ENCODE measurements at places on chromosomes 6 and 20.
A peak's percentile ranks its signal among the peaks of the same experiment; 100 is the strongest.

- no peak for DNase-seq
Observed at GRCh38 chr6:38234934-38235682, 404.6 kb downstream of the BTBD9 start.

DNA sequence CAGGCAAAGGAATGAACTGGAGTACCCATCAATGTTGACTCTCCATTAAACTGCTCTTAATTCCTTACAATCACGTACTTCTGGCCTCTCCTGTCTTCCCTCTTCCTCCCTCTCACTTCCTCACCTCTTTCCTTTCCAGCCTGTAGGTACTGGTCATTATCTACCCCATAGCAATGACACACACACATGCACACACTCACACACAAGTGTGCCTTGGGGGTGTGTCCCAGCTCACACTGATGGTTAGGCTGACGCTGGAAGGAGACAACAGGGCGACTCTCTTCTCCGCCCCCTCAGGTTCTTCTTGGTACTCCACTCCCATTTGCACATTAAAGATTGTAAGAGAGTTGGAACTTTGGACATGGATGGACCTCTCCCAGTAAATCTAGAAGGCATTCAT, 14.0 kb upstream of the SERPINB9 start:
- peak; percentile 20 for DNase-seq

DNA sequence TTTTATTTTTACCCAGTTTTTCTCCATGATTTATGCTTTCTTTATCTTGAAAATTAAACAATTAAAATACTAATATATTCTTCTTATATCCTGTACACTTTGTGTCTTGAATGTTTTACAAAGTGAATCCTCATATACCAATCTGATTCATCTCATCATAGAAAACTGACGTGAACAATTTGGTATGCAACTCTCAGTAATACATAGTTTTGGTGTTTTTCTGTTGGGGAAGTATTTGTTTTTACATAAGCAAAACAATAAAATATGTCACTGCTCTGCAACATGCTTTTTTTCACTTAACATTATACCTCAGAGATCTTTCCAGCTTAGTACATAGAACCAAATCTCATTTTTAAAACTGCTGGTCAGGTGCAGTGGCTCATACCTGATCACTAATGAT, 14.7 kb downstream of the DNAAF9 start:
- DNase-seq = no peak

GRCh38 chr20:61909028-61909427, 156.7 kb downstream of the TAF4 start:
- DNase-seq = no peak

DNA sequence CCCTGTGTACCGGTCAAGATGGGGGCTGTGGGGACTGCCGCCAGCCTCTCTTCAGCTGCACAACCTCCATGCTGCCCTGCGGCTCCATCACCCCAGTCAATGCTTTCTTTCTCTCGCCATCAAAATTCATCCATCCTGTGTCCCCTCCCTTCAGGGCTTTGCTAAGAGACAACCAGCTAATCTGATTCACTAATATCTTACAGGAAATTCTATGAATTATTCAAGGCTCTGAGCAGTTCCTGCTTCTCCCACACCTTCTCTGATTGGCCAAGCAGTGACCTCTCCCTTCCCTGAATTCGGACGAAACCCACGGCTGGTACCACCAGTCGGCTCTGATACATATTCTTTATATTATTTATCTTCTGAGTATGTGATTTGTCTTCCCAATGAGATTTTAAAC, 13.8 kb downstream of the ITPR3 start:
- DNase-seq = no peak

DNA sequence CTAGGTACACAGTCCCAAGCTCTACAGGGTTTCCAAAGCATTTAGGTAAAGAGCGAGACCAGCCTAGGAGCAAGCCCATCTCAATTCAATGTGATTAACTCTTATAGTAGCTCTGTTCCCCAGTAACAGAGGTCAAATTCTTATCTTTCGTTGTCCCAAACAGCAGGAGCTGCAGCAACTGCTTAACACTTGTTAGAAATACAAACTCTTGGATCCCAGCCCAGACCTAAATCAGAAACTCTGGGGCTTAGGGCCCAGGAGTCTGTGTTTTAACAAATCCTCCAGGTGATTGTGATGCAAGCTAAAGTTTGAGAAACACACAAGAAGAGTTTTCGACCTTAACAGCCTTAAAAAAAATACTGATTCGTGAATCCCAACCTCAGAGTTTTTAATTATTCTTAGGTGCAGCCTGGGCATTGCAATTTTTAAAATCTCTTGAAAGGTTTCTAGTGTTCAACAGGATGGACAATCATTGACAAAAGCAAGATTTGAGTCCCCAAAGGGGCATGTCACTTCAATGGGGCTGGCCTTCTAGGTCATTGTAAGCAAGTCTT, 127.4 kb upstream of the HCRTR2 start:
- DNase-seq = no peak

GRCh38 chr6:15313367-15313766, 67.5 kb downstream of the JARID2 start:
- DNase-seq = no peak

- no peak for DNase-seq
Observed at GRCh38 chr6:25617997-25618396, 34.0 kb upstream of the SCGN start.

GRCh38 chr6:16760516-16761470, at the start of gene ATXN1:
ATXN1 (minus strand) TSS chr6:16761460.
- peak; percentile 75 for DNase-seq

GRCh38 chr6:147057188-147057587, 147.0 kb upstream of the STXBP5 start:
- DNase-seq = no peak

DNA sequence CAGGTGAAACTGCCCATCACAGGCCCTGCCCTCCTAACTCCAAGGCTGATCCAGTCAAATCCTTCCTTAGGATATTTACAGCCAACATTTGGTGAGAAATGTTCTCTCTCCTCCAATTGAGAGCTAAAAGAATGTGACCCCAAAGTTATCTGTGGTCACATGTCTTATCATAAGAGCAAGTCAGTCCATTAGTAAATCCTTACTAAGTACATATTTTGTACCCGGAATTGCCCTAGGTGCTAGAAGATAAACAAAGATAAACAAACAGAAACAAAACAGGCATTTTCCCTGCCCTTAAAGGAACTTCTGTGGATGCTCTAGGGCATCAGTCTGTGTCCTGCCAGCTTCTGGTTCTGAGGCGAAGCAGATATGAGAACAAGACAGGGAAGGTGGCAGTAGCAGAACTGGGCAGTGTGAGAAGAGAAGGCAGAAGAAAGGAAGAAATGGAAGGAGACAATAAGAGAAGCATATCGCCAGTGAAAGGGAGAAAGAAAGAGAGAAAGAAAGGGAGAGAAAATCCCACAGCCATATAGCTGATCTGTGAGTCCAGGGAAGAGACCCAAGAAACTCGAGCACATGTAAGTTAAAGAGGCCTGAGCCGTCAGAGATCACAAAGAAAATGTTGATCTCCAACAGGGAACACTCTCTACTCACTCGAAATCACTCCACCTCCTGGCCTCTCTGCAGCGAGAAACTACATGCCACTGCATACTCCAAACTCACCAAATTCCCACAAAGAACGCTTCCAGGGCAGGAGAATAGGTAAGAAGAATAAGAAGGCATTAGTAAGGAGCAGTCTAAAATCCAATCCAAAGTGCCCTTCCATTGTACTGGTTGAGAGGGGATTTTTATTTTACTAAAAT, 41.7 kb downstream of the CDK5RAP1 start:
- DNase-seq = no peak

DNA sequence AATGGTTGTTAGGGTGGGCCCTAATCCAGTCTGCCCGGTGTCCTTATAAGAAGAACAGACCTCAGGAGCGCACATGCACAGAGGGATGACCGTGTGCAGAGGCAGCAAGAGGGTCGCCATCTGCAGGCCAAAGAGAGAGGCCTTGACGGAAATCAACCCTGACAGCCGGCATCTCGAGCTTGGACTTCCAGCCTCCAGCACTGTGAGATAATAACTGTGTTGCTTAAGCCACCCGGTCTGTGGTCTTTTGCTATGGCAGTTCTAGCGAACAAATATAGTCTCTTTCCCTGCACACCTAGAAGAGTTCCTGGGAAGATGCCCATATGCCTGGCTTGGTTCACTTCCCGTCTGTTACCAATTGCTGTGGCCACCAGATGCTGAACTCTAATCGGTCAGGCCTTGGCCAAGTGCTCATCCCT, 35.3 kb upstream of the PTGIS start:
- no peak for DNase-seq

DNA sequence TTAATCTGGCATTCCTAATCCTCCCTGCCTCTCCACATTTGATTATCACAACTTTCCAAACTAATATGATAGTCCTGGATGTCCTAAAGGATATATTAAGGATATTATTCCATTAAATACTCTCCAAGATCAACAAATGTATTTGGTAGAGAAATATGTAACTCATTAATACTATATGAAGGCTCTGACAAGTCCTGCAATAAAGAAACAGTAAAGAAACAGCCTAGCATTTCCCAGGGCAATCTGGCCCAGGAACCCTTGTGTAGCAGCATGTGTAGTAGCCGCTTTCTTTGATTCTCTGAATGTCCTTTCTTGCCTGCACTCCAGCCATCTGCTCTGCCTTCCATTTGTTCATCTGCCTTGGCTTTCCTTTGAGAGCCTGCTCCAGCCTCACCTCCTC, 23.7 kb downstream of the TRAM2 start:
- DNase-seq = no peak

GRCh38 chr6:158068893-158069799, 87.5 kb downstream of the SYNJ2 start:
- DNase-seq = no peak

DNA sequence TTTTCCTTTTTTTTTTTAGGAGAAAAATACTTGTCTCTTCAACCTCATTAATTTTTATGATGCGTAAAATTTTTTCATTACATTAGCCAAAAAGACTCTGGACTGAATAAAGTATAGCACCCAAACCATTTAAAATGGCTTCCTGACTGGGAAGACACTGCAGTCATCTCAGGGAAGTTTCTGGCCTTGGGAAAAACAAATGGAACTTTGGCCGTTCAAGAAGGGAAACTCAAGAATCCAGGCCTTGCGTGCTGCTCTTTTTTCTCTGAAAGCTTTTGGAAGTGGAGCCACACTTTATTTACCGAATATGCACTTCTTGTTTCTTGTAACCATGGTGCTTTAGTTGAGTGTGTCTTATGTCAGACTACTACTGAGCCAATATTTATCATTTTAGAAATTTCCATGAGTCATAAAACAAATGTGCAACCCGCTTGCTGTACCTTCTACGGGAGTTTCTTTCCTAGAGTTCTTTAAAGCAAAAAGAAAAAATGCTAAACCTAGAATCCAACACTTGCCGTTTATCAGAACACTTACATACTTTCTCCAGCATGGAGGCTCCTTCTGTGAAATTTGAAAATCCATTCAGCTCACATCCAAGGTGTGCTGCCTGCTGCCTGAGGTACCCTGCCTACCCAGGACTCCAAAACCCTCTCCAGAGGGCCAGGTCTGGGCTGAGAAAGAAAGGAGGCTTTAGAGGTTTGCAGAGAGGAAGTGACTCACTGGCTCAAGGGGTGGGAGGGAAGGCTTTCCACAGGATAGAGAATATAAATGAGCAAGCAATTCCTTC, 11.5 kb upstream of the DSTN start:
- no peak for DNase-seq

DNA sequence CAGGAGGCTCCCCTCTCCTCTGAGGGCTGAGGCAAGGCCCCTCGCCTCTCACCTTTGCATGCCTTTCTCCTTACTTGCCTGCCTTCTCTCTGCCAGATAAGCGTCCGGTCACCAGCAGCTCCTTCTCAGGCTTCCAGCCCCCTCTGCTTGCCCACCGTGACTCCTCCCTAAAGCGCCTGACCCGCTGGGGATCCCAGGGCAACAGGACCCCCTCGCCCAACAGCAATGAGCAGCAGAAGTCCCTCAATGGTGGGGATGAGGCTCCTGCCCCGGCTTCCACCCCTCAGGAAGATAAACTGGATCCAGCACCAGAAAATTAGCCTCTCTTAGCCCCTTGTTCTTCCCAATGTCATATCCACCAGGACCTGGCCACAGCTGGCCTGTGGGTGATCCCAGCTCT, 21.3 kb upstream of the PPARD start:
- no peak for DNase-seq

GRCh38 chr20:10332656-10333415, 101.2 kb downstream of the MKKS start:
- DNase-seq = no peak

DNA sequence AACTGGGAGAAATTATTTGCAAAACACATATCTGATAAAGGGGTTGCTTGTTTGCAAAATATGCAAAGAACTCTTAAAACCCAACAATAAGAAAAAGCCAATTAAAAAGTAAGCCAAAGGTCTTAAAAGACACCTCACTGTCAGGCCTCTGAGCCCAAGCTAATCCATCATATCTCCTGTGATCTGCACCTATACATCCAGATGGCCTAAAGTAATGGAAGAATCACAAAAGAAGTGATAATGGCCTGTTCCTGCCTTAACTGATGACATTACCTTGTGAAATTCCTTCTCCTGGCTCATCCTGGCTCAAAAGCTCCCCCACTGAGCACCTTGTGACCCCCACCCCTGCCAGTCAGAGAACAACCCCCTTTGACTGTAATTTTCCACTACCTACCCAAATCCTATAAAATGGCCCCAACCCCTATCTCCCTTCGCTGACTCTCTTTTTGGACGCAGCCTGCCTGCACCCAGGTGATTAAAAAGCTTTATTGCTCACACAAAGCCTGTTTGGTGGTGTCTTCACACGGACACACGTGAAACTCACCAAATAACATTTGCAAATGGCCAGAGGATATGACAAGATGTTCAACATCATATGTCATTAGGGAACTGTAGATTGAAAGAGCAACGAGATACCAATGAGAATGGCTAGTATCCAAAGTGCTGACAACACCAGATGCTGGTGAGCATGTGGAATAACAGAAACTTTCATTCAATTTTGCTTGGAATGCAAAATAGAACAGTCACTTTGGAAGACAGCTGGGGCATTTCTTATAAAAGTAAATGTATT, 565.0 kb upstream of the ADGRB3 start:
- no peak for DNase-seq

DNA sequence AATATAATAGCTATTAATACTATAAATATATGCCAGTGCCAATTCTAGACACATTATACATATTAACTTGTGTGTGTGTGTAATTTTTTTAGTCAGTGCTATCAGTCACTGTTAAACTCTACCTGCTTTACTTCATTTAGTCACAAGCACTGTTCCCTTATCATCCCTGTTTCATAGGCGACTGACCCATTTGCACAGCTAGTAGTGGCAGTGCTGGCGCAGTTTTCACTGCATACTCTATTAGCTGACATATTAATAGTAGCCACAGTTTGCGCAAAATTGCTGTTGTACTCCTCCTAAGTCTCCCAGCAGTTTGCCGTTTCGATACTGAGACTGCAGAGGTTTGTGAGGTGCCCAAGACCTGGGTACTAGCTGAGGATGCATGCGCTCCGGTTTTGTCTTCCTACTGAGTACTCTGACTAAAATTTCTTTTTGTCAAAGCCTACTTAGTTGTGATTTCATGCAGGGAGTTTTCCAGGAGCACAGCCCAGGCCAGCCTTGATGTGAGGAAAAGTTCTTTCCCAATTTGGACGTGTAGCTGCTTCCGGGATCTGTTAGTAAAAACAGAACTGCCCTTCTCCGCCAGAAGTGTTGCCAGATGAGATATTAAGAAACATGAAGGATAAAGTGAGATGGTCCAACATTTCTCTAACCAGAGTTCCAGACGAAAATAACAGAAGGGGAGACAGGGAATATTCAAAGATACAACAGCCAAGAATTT, 5.6 kb downstream of the BAG2 start:
- DNase-seq = no peak

GRCh38 chr6:113539623-113540022, 317.5 kb upstream of the MARCKS start:
- DNase-seq = no peak

- no peak for DNase-seq
Observed at GRCh38 chr20:5871459-5872410, 78.6 kb downstream of the TRMT6 start.

All from activated CD8-positive, alpha-beta memory T cell treated with anti-CD3 and anti-CD28 coated beads, Interleukin-2, amount 50 U/mL, for 48 hours (primary cell).